Activated naive CD4-positive, alpha-beta T cell treated with Interleukin-2 at 50 U/mL for 16 hours (primary cell): ENCODE measurements at places on chromosomes 1 and 21.
A peak's percentile ranks its signal among the peaks of the same experiment; 100 is the strongest.

- no peak for DNase-seq
Measured at GRCh38 chr1:85203573-85204171, 2.9 kb upstream of the SYDE2 start.

GRCh38 chr1:103788377-103788776 lies 38.7 kb downstream of the AMY1C start:
- DNase-seq = no peak

- DNase-seq = no peak
Measured at GRCh38 chr1:236746785-236747184, 48.3 kb upstream of the MTR start.

DNA sequence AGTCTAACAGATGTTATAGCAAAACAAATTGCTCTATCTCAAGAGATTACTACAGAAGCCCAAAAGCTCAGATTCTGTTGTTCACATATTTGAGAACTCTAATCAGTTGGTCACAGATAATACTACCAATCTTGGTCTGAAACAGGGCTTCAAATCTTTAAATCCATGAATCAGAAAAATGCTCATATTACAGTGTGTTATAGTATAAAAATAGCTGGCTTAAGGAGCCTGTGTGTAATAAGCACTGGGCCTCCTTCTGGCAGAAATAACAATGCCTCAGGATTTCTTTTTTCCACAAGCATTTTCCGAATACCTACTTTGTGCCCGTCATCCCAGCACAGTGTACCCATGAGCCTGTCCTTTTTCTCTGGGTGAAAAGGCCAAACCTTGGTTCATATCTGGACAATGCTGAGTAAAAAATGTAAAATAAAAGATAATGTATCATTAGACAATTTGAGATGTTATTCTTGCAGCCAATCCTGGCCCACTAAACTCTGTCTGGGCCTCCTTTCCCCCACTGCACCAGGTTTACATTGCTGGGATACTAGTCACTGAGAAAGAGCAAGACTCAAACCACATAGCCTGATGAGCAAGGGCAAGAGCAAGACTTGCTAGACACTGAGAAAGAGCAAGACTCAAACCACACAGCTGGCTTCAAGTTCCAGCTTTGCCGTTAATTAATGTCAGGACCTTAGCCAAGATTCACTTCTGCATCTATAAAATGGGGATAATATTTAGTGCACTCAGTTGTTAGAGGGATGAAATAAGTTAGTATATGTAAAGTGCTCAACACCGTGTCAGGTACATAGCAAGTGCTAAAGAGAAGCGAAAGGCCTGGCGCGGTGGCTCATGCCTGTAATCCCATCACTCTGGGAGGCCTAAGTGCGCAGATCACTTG lies 17.0 kb upstream of the ADAR start:
- no peak for DNase-seq

- DNase-seq = no peak
Measured at GRCh38 chr1:109726007-109726406, 14.0 kb downstream of the GSTM5 start.

DNA sequence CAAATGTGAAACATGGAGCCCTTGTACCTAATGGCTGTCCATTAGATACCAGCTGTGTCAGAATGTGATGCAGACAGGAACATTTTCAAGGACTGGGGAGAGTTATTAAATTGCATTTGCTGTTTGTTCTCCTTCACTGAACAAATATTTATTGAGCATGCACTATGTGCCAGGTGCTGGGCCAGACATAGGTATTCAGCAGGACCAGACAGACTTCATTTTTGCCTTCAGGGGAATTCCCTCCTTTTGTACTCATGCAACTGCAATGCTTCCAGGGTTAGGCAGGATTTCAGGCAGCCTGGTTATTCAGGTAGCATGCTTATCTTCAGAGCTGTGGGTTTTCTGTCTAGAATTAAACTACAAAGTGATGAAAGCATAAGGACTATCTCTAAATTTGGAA lies 64.2 kb upstream of the SMYD2 start:
- DNase-seq = no peak

- DNase-seq = no peak
Measured at GRCh38 chr1:165342587-165342986, 13.9 kb downstream of the LMX1A start.

DNA sequence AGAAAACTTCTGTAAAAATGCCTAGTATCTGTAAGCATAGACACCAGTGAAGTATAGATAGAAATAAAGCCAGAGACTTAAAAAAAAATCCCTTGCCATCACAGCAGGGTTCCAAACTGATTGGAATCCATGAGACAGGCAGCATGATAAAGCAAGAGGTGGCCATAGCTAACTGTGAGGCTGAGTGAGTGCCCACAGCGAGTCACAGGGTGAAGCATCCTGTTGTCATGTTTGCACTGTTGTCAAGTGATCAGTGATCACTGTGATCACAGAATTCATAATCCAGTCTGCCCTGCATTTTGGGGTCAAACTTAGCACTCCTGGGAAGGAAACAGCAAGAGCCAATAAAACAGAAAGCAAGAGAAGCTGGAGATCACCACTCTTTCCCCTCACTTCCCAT lies 33.3 kb downstream of the LRRC8B start:
- no peak for DNase-seq

GRCh38 chr1:228343191-228343661 lies 63.4 kb downstream of the TRIM11 start:
- no peak for DNase-seq

DNA sequence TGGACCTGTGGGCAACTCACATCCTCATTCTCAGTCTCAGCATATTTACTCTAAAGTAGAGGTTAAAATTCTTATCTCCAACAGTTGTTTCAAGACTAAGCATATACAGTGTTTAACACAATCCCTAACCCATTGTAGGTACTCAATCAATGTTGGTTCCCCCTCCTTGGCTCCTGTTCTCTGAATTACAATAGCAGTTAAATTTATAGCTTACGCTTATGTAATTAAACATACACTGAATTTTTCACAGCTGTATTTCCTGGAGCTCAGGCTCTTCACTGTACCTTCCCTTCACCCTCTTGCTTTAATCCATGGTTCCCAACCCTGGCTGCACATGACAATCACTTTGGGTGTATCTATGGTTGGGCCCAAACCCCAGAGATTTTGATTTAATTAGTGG lies 89.4 kb downstream of the LPAR3 start:
- no peak for DNase-seq

DNA sequence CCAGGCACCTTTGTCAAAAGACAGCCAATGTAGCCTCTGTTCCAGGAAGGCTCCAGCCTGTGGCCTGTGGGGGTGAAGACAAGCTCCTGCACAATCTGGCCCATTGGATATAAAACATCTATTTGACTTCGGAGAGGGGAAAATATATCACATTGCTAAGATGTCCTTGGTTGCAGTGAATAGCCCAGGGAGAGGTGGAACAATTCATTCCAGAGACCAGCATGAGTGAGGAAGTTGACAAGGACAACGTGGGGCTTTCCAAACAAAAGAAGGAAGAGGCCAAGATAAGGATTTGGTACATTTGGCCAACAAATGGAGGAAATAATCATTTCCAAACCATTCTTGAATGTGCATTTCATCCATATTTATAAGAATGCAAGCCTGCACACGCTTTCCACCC lies 187.0 kb downstream of the ETS2 start:
- no peak for DNase-seq

DNA sequence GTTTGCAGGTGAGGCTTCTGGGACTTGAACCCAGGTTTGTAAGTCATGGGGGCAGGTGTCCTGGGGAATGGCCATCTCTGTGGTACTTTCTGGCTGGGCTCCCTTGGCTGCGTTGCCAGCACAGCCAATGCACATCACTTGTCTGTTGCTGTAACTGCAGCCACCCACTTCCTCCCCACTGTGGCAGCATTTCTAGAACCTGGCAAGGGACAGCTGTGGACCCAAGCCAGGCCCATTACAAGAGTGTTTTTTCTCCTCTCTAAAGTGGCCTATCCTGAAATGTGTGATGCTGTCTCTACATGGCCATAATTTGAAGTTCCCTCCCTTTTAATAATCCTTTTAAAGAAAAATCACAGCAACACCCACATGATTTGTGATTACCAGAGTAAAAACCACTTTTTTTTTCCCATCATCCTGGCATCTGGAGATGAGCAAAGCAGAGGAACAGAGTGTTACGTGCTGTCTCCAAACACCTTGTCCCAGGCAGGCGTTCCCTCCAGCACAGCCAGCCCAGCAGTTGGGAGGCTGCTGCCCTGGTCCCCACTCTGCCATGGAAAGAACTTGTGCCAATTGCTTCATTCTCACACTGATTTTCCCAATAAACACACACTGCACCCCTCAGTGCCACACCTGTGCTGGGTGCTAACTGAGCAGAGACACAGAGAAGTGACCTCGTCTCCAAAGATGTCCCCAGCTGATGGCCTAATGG lies 360.6 kb upstream of the USP24 start:
- DNase-seq = no peak

GRCh38 chr1:25492323-25492722 lies 51.1 kb upstream of the LDLRAP1 start:
- DNase-seq = no peak

DNA sequence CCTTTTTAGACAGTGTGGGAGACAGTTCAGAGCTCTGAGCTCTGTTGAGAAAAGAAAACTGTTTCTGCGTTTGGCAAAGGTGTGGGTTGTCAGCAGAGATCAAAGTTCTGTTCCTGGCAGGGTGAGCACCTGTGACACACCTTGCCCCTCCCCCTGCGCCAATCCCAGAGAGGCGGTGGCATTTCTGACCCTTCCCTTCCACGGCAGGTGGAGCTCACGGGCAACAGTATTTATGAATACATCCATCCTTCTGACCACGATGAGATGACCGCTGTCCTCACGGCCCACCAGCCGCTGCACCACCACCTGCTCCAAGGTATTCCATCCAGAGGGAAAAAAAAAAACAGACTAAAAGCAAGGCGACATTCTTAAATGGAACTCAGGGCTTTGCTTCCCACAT lies 20.7 kb downstream of the SIM2 start:
- no peak for DNase-seq

GRCh38 chr1:116538544-116538943 lies 32.3 kb downstream of the CD58 start:
- peak; percentile 36 for DNase-seq

GRCh38 chr1:61910035-61910434 lies 167.8 kb downstream of the PATJ start:
- no peak for DNase-seq

DNA sequence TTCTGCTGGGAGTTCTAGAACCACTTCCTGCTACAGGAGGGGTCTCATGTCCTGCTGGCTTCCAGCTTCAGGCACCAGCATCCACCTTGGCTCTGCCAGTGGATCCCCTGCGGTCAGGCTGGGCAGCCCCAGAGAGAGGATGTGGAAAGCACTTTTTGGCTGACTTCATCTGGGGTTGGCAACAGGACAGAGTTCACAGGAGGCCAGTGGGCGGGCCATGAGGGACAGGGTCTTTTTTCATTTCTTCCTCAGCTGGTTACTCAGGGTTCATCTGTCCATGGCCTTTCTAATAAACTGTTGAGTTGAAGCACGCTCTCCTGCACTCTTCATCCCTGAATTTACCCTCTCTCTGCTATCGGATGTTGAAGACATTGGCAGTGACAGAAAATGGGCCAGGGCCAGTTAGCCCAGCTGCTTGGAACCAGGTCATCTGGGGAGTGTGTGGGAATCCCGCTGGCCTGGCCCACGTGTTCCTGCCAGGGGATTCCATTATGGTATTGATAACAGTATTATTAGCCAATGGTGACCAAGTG lies 45.2 kb downstream of the RPS6KA1 start:
- no peak for DNase-seq
